Muscle of arm (tissue), 14 donors: ENCODE measurements at places on chromosomes 12 and 14.

GRCh38 chr12:113361574-113362370, 3.4 kb downstream of the PLBD2 start:
- DNase-seq: no peak

- DNase-seq: no peak
These were observed 33.2 kb upstream of the LTBP2 start for GRCh38 chr14:74645244-74645643.

DNA sequence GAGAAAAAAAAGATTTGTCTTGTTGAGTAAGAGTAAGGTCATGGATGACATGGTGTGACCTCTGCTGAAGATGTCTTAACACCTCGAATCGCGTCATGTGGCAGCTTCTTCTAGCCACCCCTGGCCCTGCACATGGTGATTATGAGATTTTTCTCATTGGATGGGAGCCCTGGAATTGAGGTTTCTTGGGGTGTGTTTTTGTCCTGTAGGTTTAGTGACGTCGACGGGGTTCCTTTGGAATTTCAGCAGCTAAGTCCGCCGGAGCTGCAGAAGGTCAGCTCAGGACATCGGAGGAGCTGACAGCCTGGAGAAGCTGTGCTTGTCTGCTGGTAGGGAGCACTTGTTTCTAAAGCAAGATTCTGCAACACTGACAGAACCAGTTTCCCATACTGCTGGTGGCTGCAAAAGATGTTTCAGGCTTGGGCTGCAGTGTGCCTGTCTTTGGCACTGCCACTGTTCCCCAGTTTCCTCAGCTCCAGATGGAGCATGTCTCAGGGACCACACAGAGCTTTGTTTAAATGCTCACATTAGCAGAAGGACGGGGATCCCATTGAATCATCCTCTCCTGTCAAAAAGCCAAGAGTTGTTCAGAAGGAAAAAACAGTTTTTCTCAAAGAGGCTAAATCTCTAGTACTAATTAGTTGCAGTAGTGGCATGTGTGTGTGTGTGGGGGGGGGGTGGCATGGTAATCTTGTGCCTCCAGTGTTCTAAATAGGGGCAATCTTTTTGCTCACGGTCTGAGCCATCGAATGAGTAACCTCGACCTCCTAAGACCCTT, 5.2 kb upstream of the FOS start:
- no peak for DNase-seq

GRCh38 chr12:122523846-122524718, 2.7 kb downstream of the RSRC2 start:
- no peak for DNase-seq

DNA sequence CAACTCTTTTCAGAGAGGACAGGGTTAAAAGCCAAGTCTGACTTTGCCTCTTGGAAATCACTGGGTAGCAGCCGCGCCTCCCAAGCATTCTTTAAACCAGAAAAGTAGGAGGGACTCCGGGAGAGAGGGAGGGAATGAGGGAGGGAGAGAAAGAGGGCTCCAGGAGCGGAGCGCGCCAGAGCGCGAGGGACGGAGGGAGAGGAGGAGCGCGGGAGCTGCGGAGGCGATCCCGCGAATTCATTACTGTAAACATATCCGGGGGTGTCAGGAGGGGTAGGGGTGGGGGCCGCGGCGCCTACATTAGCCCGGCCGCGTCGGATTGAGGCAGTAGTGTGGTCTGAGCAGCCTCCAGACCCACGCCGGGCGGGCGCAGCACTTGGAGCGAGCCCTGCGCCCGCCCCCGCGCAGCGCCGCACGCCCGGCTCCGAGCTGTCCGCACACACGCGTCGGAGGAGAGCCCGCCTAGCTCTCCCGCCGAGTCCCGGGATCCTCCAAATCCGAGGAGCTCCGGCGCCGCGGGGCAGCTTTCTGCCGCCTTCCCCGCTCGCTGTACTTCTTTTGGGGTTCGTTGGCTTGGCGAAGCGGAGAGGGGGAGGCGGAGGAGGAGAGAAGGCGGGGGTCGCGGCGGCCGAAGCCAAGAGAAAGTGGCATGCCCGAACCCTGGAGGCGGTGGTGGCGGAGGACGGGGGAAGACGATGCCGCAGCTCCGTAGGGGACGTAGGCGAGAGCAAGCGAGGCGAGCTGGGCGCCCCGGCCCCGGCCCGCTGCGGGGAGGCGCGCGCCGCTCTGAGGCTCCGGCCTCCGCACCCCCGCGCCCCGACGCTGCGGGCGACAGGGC, 3.3 kb downstream of the FLRT2 start:
- DNase-seq: peak; percentile 91

DNA sequence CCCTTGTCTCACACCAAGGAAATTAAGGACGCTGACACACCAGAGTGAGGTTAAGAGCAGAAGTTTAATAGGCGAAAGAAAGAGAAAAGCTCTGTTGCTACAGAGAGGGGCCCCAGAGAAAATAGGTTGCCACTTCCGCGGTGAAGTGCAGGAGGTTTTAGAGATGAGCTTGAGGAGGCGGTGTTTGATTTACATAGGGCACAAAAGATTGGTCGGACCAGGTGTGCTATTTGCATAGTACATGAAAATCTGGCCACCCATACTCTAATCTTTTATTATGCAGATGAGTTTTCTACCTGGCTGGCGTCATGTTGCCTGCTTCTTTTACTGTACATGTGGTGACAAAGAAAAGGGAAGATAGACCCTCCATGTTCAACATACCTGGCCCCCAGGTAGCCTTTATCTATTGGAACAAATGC, 23.3 kb upstream of the MYF6 start:
- no peak for DNase-seq

DNA sequence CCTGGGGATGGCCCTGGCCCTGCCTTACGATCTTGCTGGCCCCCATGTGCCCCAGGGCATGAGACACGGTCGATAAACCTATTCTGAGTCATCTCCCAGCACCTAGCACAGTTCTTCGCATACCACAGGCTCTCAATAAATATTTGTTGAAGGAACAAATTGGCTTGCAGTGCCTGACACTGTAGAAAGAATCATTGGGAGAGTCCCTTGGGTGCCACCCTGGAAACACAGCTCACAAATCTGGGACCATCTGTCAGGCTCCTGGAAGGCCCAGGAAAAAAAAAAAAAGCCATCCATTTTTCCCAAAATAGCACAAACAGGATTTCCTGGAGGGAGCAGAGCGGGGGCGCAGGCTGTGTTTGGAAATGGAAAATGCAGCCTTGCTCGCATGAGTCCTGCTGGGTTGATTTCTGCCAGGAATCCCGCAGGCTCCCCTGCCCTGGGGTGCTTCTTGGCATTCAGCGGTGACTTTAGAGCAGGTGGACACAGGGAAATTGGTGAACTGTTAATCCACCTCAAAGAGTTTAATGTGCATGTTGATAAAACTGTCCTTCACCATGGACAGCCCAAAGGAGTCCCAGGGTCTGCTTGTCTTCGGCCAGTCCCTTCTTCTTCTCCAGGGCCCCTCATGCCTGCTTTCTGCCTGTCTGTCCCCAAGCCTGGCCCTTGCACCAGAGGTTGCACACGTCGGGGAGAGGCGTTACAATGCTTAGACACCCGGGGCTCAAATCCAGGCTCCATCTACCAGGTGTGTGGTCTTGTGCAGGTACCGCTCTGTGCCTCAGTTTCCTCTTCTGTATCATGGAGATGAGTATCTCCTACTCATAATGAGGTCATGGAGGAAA, 106.1 kb upstream of the RFLNA start:
- peak; percentile 57 for DNase-seq

- no peak for DNase-seq
These were observed 276.3 kb upstream of the FAR2 start for GRCh38 chr12:28872654-28873268.

GRCh38 chr12:89836026-89836425, 127.4 kb upstream of the ATP2B1 start:
- DNase-seq: no peak

DNA sequence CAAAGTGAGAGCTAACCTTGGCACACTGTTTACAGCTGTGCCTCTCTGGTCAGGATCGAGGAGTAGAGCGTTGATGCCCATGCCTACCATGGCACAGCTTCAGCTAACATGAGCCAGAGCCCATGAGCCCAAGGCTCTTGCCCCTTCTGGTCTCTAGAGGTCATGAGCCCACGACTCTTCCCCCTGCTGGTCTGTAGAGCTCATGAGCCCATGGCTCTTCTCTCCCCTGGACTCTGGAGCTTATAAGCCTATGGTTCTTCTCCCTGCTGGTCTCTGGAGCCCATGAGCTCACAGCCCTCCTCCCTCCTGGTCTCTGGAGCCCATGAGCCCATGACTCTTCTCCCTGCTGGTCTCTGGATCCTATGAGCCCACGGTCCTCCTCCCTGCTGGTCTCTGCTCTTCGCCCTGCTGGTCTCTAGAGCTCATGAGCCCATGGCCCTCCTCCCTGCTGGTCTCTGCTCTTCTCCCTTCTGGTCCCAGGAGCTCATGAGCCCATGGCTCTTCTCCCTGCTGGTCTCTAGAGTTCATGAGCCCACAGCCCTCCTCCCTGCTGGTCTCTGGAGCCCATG, 16.6 kb upstream of the CLMN start:
- DNase-seq: no peak

- no peak for DNase-seq
These were observed 55.3 kb downstream of the STAB2 start for GRCh38 chr12:103642240-103642864.

GRCh38 chr14:23562822-23563472, 4.6 kb downstream of the AP1G2 start:
- DNase-seq: no peak

GRCh38 chr14:77067632-77068516, 30.2 kb upstream of the CIPC start:
- peak; percentile 61 for DNase-seq

- peak; percentile 41 for DNase-seq
These were observed 12.5 kb upstream of the MAP3K9 start for GRCh38 chr14:70821584-70822529.

DNA sequence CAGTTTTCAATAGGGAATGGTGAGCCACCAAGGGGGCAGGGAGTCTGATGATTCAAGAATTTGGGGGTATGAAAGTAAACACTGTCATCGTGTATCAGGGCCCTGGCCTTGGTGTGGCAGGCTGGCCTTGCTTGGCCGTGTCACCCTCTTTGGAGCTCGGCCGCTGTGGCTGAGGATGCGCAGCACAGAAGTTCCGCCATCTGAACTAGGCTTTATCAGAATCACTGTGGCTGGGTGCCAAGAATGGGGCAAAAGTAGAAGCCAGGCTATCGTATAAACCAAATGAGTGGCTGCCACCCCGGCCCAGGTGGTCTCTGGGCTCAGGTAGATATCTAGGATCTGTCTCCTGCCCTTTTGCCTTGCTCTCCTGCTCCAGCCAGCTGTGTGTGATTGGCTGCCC, 137.4 kb downstream of the PAPOLA start:
- no peak for DNase-seq

GRCh38 chr12:121513464-121514183, 67.2 kb downstream of the KDM2B start:
- no peak for DNase-seq

DNA sequence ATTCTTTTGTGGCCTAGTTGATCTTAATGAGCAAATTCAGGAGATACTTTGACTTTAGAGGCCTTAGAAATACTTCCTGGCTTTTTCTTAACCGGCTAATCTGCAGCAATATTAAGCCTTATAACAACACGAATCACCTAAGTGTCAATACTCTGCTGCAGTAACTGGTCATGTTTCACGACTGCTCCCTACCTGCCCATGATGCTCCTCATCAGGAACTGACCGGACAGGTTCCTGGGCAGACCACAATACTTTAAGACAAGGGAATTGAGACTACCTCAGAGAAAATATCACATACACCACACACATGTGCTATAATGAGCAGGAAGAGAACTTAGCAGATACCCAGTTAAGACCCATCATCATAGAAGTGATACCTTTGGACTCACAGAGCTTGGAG, 211.9 kb upstream of the BMP4 start:
- DNase-seq: no peak

DNA sequence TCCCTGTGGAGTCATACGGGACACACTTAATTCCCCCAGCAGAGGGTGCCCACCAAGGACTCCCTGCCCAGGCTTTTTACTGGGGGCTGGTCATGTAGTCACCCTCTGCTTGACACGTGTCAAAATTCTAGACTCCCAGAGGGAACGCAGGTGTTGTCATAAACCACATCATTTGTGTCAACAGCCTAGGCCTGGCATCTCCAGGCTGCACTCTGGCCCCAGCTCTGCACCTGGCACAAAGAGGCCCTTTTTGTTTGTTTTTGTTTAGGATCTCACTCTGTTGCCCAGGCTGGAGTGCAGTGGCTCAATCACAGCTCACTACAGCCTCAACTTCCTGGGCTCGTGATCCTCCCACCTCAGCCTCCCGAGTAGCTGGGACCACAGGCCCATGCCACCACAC, 21.1 kb downstream of the BRI3BP start:
- DNase-seq: no peak

GRCh38 chr12:98939350-98939749, 294.3 kb downstream of the APAF1 start:
- no peak for DNase-seq

DNA sequence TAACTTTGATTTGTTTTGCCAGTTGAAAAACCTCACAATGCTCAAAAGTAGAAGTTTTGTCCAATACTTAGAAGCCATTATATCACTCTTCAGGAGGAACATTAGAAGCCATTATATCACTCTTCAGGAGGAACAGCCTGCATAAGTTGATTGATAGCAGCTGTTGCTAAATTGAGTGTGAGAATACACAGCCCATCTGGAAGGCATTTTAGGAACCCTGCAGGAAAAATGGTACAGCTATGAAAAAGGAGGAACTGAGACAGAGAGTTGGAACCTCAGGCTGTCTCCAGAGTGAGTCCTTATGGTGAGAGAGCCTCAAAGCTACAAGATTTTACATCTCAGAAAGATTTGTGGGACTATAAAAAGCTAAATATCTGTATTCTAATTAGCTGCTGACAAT, 207.0 kb downstream of the MYRFL start:
- peak; percentile 52 for DNase-seq

DNA sequence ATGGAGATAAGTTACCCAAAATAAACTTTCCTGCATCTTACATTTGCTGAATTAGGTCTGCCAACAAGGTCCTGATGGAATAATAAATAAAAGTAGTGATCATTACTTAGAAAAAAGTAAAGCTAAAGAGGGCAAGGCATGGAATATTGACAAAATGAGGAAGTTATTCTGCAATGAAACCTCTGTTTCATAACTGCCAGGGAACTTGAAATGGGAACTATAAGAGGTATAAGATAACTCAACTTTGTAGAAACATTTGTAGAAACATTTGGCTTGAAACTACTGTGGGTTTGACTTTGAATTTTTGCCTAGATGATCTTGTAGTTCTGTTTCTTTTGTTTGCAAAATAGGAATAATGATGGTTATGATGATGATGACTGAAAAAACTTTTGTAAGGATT, 18.7 kb upstream of the YBX3 start:
- DNase-seq: no peak

DNA sequence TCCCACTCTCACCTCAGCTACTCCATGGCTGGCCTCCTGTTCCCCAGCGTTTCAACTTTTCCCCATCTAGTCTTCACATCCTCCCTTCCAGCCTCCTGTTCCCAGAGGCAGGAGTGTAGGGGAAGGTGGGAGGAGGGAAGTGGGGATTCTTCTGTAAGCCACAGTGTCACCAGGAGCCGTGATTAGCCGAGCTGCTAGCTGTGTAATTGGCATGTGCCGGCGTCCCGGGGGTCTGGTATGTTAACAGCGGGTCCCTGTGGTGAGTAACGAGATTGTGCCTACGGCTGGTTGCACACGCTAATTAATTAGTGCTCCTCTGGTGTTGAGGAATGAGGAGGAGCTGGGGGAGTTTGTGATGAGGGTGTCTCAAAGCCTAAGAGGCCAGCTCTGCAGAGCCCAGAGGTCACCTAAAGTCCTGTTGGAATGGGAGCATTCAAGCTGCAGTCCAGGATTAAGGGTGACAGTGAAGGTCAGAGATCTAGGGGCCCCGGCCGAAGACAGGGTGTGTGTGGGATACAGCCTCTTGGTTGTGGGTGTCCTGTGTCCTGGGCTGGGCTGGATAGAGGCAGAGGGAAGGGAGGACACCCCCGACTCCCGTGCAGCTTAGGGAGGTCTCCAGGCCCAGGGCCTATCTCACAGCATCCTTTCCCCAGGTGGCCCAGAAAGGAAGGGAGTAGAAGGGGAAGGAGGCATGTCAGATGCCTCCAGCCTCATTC, 10.0 kb upstream of the CALCOCO1 start:
- DNase-seq: no peak
